ENCODE measurements at places on chromosomes 3 and 15.

DNA sequence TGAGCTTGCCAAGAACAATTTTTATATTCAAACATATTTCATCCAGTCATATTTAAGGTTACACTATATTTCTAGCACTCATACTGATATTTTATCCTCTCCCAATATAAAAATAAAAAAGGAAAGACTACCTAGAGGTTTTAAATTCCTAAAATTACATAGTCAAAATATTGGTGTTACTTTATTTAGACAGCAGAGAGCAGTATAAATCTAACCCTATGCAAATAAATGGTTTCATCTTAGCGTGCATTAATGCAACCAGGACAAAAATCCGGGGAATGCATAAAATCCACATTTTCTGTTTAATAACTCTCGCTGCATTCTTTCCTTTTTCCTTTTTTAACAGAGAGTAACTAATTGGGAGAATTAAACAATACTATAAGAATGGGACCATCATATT, 1447.4 kb upstream of the ALCAM start:
- H3K27me3 ChIP-seq, result no peaks in the 10 kb centered on the region
- H3K36me3 ChIP-seq, result no peaks in the 10 kb centered on the region
- no peak for DNase-seq
- no peaks in the 10 kb centered on the region for H3K4me1 ChIP-seq
- H3K4me3 ChIP-seq, result no peak overlapping the region
- no peak overlapping the region for H3K27ac ChIP-seq

DNA sequence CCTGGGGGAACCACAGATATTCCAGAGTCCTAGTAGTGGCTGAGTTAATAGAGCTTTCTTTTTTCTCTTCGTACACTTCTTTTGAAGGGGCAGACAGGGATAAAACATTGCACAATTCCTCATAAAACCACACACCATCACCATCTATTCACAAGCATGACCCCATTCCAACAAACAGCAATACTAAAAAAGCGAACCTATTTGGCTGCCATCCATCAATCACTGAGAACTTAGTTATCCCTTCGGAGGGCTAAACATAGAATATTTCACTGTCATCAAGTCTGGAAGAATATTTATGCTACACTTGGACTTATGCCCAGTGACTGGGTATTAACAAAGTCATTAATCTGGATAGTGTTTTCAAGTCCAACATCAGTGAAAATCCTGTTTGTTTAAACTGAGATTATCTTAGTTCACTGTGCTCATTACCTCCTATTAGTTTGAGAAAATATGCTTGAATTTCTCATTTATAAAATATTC, 80.3 kb upstream of the PRTG start:
- H3K27ac ChIP-seq, result no peak overlapping the region
- peaks cover 12% of the 10 kb centered on the region for H3K4me1 ChIP-seq
- no peak for DNase-seq
- H3K27me3 ChIP-seq, result no peaks in the 10 kb centered on the region
- no peaks in the 10 kb centered on the region for H3K36me3 ChIP-seq

DNA sequence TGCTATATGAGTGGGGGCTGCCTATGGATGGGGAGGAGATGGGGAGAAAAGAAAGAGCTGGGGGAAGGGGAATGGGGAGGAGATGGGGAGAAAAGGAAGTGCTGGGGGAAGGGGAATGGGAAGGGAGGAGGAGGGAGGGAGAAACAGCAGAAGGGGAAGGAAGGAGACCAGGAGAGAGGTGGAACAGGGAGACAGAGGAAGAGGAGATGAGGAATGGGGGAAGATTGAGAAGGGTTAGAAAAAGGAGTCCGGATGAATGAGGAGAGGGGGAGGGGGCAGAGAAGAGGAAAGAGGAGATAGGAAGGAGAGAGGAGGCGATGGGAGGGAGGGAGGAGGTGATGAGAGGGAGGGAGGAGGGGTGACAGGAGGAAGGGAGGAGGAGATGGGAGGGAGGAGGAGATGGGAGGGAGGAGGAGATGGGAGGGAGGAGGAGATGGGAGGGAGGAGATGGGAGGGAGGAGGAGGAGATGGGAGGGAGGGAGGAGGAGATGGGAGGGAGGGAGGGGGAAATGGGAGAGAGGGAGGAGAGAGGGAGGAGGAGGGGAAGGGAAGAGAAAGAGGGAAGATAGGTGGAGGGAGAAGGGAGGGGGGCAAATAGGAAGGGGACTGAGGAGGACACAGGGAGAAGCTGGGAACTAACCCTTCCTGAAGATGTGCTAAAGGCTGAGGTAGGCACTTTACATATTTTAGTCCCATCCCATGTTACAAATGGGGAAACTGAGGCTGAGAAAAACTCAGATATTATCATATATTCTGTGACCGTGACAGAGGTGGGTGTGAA, 6.6 kb upstream of the BCL2L10 start:
- peaks cover 8% of the 10 kb centered on the region for H3K27me3 ChIP-seq
- H3K4me3 ChIP-seq, result no peak overlapping the region
- H3K4me1 ChIP-seq, result peaks cover 10% of the 10 kb centered on the region
- no peak for DNase-seq
- H3K27ac ChIP-seq, result no peak overlapping the region

GRCh38 chr15:29039466-29040369, 153.9 kb downstream of the APBA2 start:
- H3K4me3 ChIP-seq, result no peak overlapping the region
- H3K27ac ChIP-seq, result no peak overlapping the region
- H3K27me3 ChIP-seq, result peaks cover 4% of the 10 kb centered on the region
- no peak for DNase-seq
- peaks cover 13% of the 10 kb centered on the region for H3K4me1 ChIP-seq
- H3K36me3 ChIP-seq, result no peaks in the 10 kb centered on the region

DNA sequence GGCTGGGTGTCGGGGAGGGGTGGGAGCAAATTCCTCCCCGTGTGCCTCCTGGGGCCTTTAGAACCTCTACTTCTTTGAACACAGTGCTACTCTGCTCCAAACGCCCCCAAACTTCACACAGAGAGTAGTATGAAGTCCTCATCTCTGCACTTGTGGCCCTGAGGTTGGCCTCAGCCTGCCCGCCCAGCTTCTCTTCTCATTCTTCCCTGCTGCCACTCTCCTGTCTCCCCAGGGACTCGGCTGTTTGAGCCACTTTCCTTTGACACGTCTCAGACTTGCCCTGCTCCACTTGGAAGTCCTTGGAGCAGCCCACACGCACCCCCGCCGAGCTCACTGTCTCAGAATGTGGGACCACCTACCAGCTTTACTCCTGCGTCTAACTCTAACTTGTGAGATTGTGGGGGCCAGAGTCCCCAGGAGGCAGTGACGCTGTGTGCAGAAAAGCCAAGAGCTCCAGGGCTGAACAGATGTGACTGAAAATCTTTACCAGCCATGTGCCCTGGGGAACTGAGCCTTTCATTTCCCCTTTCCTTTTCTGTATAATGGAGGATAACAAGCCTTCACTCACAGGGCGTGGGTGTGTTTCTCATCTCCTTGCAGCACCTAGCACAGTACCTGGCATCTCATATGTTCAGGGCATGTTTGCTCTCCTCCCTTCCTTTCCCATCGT, 233.6 kb upstream of the CTDSPL start:
- no peaks in the 10 kb centered on the region for H3K36me3 ChIP-seq
- peaks cover 6% of the 10 kb centered on the region for H3K27me3 ChIP-seq
- no peak for DNase-seq
- peaks cover under 1% of the 10 kb centered on the region for H3K4me1 ChIP-seq
- H3K4me3 ChIP-seq, result no peak overlapping the region
- H3K27ac ChIP-seq, result no peak overlapping the region

DNA sequence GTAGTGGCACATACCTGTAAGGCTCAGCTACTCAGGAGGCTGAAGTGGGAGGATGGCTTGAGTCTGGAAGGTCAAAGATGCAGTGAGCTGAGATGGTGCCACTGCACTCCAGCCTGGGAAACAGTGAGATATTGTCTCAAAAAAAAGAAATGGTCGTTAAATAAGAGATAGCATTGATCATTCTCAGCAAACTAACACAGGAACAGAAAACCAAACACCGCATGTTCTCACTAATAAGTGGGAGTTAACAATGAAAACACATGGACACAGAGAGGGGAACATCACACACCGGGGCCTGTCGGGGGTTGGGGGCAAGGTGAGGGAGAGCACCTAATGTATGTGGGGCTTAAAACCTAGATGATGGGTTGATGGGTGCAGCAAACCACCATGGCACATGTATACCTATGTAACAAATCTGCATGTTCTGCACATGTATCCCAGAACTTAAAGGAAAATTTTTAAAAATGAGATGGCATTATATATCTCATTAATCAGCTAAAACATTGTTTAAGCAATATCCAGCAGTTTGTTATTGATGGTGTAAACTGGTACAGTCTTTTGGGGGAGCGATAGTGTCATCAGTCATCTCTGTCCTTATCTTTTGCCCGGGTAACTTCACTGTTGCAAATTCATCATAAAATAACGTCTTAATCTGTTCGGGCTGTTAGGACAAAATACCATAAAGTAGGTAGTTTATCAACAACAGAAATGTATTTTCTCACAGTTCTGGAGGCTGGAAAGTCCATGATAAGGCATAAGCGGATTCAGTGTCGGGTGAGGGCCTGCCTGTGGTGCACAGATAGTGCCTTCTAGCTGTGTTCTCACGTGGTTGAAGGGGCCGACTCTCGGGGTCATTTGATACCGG, 1.7 kb upstream of the MAN2A2 start:
- H3K4me1 ChIP-seq, result peaks cover 24% of the 10 kb centered on the region
- H3K27me3 ChIP-seq, result no peaks in the 10 kb centered on the region
- DNase-seq, result no peak
- H3K4me3 ChIP-seq, result peak overlapping the region; percentile 78
- peak overlapping the region; percentile 80 for H3K27ac ChIP-seq

DNA sequence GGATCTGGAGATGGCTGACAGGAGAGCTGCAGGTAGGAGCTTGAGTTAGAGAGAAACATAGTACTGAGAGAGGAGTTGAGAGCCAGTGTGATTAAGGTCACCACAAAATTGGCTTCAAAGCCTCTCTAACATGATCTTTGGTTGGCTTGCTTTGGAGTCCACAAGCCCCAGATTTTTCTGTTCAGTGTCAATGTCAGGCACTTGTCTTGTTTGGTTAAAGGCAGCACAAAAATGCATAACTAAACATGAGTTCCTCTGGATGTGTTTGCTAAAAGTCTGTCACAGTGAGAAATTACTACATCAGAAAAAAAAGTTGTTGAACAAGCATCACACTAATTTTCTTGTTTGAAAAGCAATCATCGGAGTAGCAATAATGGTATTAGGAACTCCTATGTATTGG, 440.5 kb downstream of the NTRK3 start:
- no peaks in the 10 kb centered on the region for H3K4me1 ChIP-seq
- H3K36me3 ChIP-seq, result no peaks in the 10 kb centered on the region
- H3K27ac ChIP-seq, result no peak overlapping the region
- H3K27me3 ChIP-seq, result no peaks in the 10 kb centered on the region

- peaks cover 57% of the 10 kb centered on the region for H3K4me1 ChIP-seq
- H3K36me3 ChIP-seq, result peaks cover 14% of the 10 kb centered on the region
- H3K27me3 ChIP-seq, result no peaks in the 10 kb centered on the region
- no peak overlapping the region for H3K27ac ChIP-seq
- no peak overlapping the region for H3K4me3 ChIP-seq
These were observed 262.1 kb upstream of the TGFBR2 start for GRCh38 chr3:30344288-30344687.

DNA sequence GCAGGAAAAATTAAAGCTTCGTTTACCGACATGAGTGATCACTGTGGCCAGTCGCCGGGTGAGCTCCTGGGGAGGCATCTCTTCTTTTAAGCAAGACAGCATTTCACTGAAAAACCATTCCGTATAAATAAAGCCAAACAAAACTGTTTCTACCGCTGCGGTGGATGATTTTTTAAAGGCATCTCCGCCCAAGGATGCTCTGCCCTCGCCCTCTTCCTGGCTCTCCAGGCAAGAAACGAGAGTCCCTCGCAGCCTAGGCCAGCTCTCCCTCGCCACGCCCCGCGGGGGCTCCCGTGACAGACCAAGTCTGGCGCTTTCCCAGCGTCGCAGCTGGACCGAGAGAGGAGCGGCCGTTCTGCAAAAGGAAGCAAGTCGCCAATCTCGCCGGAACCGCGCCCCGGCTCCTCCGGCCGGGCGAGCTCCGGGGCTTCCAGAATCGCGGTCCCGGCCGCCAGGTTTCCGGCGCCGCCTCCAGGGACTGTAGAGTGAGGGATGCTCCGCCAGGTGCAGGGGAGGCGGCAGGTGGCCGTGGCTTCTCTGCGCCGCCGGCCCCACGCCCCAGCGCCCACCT, 458 bp downstream of the MCF2L2 start:
- H3K27me3 ChIP-seq, result peaks cover 8% of the 10 kb centered on the region
- H3K27ac ChIP-seq, result peak overlapping the region; percentile 14
- peak; percentile 24 for DNase-seq
- peaks cover 39% of the 10 kb centered on the region for H3K4me1 ChIP-seq
- H3K36me3 ChIP-seq, result no peaks in the 10 kb centered on the region

- no peak overlapping the region for H3K4me3 ChIP-seq
- no peak overlapping the region for H3K27ac ChIP-seq
- no peak for DNase-seq
- no peaks in the 10 kb centered on the region for H3K27me3 ChIP-seq
- H3K4me1 ChIP-seq, result peaks cover 3% of the 10 kb centered on the region
- peaks cover 34% of the 10 kb centered on the region for H3K36me3 ChIP-seq
These were observed 275.6 kb downstream of the BBX start for GRCh38 chr3:107798381-107798780.

- no peak for DNase-seq
- no peaks in the 10 kb centered on the region for H3K27me3 ChIP-seq
- H3K4me1 ChIP-seq, result peaks cover 21% of the 10 kb centered on the region
- peaks cover 30% of the 10 kb centered on the region for H3K36me3 ChIP-seq
- H3K27ac ChIP-seq, result no peak overlapping the region
These were observed 6.4 kb downstream of the IFT57 start for GRCh38 chr3:108215871-108216270.

DNA sequence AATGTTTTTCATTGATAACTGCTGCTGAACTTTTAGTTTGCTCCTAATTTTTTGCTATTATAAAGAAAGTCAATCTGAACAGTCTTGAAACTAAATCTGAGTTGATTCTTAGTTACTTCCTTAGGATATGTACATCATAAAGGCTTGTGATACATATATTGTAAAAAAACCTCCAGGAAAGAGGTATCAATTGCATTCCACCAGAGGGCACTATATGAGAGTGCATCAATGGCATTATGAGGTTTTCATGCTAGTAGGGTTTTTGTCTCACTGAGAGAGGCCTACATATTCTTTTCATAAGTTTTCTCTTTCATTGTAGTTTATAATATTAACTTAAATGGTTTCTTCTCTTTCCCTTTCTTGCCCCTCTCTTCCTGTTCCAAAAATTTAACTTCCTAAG, 46.9 kb downstream of the PIK3R4 start:
- no peak for DNase-seq
- no peak overlapping the region for H3K27ac ChIP-seq
- H3K4me3 ChIP-seq, result no peak overlapping the region
- H3K36me3 ChIP-seq, result peaks cover 57% of the 10 kb centered on the region
- no peaks in the 10 kb centered on the region for H3K27me3 ChIP-seq
- H3K4me1 ChIP-seq, result no peaks in the 10 kb centered on the region

- H3K4me1 ChIP-seq, result no peaks in the 10 kb centered on the region
- no peak overlapping the region for H3K4me3 ChIP-seq
- H3K36me3 ChIP-seq, result no peaks in the 10 kb centered on the region
- no peak for DNase-seq
These were observed 1278.0 kb upstream of the ALCAM start for GRCh38 chr3:104088738-104089137.

Measured in activated T-helper 2 cell treated with anti-CD3 and anti-CD28 coated beads, Interferon-gamma antibody, Interleukin-2, Interleukin-4, amounts not matched to agents 10 μg/mL and 5 μg/mL and 100 μg/mL, durations not matched to agents 14 hours and 24 hours and 36 hours (primary cell).